ENCODE measurements at places on chromosomes 7 and 10.

- DNase-seq = no peak
Measured at GRCh38 chr7:140544388-140544826, 65.1 kb upstream of the MKRN1 start.

DNA sequence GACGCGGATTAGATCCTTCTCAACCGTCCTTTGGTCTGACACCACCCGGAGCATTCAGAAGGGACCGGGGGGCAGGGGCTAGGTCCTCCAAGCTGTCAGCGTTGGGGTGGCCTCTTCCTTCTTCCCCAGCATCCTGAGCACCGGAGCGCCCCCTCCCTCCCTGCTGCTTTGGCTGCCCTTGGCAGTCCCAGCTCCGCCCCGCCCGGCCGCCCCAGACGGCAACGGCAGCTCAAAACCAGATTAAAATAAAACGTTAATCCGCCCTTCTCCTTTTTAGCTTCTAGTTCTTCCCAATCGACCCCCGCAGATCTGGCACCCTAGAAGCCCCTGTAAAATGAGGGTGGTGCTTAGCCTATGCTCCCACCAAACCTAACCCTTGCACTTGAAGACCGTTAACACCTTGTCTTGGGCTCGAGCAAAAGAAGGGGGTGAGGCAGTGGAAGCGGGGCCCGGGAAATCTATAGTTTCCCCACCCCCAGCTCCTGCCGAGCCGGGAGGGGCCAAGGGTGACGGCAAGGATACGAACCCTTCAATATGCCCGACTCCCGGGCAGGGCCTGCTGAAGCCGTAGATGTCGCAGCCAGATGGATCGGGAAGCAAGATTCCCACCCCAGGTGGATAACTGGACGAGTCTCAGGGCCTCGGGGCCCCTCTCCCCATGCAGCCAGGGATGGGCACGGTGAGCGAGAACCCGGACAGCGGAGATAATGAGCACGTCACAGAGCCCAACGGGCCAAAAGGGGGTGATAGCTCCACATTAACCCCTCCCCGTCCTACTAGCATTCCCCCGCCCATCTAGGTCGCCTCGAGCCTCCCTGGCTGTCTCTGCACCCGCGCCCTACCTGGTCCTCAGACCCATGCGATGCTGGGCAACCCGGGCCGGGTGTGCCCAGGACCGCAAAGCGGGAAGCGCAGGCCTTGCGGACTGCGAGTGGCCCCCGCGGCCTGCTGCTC, 169.7 kb downstream of the NRF1 start:
- DNase-seq = no peak

DNA sequence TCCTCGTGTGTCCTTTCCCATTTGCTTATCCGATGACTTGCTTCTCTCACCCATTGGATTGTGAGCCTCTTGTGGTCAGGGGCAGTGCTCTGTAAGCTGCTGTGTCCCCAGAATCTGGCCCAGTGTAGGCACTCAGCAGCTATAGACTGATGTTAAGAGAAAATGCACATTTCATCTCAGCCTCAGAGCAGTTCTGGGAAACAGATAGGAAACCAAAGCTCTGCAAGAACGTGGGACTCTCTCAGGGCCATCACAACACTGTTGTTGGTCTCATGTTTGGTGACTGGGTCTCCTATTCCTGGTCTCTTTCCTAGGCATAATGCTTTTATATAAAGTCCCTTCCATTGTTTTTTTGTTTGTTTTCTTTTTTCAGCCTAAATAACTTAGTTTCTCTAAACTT, 141.2 kb downstream of the ST7 start:
- no peak for DNase-seq

DNA sequence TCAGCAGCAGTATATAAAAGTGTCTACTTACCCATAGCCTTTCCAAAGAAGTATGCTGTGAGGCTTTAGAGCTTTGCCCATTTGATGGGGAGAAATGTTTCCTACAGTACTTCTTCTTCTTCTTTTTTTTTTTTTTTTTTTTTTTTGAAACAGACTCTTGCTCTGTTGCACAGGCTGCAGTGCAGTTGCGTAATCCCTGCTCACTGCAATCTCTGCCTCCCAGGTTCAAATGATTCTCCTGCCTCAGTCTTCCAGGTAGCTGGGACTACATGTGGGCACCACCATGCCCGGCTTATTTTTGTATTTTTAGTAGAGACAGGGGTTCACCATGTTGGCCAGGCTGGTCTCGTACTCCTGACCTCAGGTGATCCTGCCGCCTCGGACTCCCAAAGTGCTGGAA, 101.7 kb upstream of the TMEM26 start:
- no peak for DNase-seq

DNA sequence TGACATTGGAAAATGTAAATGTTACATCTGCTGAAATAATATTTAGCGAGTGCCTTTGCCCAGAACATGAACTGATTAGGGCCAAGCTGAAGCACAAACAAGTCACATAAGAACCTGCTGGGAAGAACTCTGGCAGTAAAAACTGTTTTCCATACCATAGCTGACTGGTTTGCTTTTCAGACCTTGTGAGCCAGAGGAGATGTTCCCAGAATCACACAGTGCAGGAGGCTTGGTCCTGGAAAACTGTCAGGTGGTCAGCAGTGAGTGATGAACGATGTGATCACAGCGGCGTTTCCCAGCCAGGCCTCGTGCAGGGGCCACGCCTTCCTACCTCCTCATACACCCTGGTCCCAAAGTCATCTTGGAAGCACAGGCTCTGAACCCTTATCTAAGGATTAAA, 164.2 kb upstream of the EEPD1 start:
- no peak for DNase-seq

GRCh38 chr10:93299606-93300287, 182.4 kb downstream of the MYOF start:
- no peak for DNase-seq
